Adrenal gland (tissue), 19 donors: ENCODE measurements at places on chromosomes 3 and 15. TPM values are rescaled to one million over a fixed set of nuclear protein-coding genes. Genes with fewer than 3 reads are reported as not detected.

DNA sequence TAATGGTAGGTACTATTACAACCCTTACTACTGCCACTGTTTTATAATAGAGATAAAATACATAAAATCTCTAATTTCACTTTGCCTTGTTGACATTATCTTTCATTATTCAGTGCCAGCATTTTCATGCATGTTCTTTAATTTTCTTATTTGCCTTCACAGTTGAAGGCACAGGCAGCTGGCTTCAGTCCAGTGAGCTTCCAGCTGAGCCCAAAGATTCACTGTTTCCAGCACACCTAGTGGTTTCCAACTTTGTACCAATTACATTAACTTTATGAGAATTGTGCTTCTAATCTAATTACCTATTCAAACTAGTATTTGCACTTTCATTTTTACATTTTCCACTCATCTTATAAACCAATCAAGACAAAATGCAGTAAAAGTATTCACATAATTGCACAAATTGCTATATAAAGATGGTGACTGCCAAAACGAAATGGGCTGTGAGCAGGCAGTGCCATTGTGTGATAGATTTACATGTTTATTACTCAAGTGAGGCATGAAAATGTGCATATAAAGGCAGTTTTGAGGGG is 228.3 kb downstream of the MFSD1 start:
- no peak for DNase-seq

The FRMD4B gene
- 20.1 TPM for total RNA-seq

GRCh38 chr15:40340740-40341400 is at the start of gene CCDC9B:
Gene CCDC9B, minus strand, starts transcription at chr15:40340939. Its CDS starts 120 bp downstream, at chr15:40340819.
- peak; percentile 97 for DNase-seq

DNA sequence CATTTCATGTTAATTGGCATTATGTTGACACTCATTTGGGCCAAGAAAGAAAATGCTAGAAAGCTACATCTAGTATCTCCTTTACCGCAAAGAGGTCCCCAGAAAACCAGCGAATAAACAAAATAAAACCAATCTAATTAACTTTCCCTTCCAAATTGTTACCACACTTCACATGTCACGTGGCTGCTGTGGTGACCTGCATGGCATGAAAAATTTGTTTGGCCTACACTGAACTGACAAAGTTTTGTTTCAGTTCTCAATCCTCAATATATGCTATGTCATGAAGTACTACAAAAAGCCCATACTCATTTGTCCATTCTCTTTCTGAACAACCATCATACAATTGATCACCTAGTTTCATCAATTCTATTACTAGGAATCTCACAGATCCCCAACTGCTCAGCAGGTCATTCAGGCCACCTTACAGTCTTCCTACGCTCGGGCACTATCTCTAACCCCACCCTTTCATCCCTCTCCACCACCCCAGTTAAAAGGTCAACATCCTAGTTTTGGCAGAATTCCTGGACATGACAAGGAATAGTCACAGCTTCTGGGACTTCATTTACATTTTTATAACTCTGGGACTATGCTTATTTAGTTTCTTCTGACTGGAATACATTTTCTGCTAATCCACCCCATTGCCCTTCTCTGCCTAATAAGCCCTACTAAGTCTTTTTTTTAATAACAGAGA is 480.4 kb downstream of the IGSF11 start:
- DNase-seq = no peak

The GOLGA8A gene
- total RNA-seq = 45.9 TPM

GRCh38 chr3:107684431-107684925 is 161.7 kb downstream of the BBX start:
- no peak for DNase-seq
